ENCODE measurements at places on chromosomes 1 and 21. TPM values are rescaled to one million over a fixed set of nuclear protein-coding genes. Genes with fewer than 3 reads are reported as not detected.

SPRR2B gene
- not detected for total RNA-seq

KIRREL1 gene
- total RNA-seq = 7.3 TPM

ELK4 gene
- total RNA-seq = 36.3 TPM

BRINP3 gene
- 5.4 TPM for total RNA-seq

OR2T11 gene
- total RNA-seq = not detected

GNAT2 gene
- not detected for total RNA-seq

PDPN gene
- total RNA-seq = 16.7 TPM

CR1L gene
- total RNA-seq = not detected

- DNase-seq = no peak
Measured at GRCh38 chr1:110230381-110231199, 20.5 kb downstream of the KCNC4 start.

- no peak for DNase-seq
Measured at GRCh38 chr21:42188663-42189062, 30.3 kb upstream of the ABCG1 start.

GRCh38 chr1:165512816-165513215, 31.0 kb upstream of the LRRC52 start:
- no peak for DNase-seq

DNA sequence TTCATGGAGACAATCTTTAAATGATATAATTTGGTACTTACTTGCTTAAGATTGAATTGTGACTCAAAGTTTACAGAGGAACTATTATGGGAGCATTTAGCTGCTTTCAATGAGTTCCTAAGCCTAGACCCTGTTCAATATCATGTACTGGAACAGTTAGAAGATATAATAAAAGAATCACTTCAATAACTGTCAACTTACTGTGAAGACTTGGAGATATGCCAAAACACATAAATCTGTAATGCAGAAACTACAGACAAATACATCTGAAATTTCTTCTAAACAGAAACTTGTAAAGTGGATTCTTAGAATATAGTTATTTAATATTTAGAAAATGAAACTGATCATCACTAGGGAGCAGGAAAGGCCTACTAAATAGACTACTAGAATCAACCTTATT, 259.3 kb downstream of the HLX start:
- no peak for DNase-seq

DNA sequence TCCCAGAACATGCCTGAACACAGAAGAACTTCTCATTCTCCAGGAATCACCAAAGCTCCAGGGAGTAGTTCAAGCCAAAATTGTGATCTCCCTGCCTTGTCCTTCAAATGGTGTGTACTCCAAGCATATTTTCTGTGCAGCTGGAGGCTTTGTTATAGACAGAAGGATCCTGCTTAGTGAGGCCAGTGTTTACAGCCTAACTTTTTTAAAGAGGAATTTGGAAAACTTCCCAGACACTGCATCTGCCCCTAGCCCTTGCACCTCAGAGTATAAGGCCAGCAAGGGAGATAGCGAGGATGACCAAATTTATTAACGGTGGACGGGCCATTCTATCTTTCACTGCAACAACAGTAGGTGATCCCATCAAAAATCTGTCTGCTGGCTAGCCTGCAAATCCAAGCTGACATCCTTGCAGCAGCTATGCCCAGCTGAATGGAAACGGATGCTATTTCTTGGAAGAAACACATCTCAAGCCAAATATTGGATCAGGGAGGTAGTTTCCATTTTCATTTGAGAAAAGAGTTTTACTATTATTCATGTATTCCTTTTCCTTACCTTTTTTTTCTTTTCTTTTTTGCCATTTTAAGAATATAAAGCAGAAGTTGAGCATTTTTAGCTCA, 249.8 kb downstream of the USH2A start:
- DNase-seq = no peak

DNA sequence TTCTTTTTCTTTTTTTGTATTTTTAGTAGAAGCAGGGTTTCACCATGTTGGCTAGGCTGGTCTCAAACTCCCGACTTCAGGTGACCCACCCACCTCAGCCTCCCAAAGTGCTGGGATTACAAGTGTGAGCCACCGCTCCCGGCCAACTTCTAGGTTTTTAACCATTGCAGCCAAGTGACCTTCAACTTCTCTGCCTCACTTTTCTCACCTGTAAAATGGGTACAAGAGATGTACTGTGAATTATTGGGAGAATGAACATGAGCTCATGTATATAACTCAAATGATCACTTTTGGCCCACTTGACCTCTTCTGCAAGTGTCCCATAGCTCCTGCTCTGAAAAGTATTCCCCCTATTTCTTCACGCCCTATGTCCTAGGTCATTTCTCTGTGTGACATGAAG, 11.8 kb upstream of the RPL11 start:
- no peak for DNase-seq

- DNase-seq = peak; percentile 19
Measured at GRCh38 chr1:56509713-56510641, 69.4 kb downstream of the PLPP3 start.

DNA sequence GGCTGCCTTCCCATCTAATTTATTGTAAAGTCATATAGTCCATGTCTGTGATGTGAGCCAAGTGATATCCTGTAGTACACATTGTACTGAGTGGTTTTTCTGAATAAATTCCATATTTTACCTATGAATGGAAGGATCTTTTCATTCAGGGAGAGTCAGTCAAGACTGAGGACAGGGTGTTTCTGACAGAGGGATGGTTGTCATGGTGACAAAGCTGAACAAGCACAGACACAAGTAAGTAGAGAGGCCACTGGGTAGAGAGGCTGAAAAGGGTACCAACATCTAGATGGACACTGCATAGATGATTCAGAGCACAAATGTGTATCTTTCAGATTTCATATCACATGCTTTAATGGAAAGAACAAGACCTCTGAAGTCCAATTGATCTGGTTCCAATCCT, 22.6 kb upstream of the IL20 start:
- no peak for DNase-seq

GRCh38 chr1:78267513-78268218, 221.9 kb downstream of the GIPC2 start:
- no peak for DNase-seq

DNA sequence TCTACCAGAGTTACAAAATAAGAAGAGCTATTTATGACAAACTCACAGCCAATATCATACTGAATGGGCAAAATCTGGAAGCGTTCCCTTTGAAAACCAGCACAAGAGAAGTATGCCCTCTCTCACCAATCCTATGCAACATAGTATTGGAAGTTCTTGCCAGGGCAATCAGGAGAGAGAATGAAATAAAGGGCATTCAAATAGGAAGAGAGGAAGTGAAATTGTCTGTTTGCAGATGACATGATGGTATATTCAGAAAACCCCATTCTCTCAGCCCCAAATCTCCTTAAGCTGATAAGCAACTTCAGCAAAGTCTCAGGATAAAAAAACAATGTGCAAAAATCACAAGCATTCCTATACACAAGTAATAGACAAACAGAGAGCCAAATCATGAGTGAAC, 1169.5 kb downstream of the AMY1C start:
- no peak for DNase-seq

DNA sequence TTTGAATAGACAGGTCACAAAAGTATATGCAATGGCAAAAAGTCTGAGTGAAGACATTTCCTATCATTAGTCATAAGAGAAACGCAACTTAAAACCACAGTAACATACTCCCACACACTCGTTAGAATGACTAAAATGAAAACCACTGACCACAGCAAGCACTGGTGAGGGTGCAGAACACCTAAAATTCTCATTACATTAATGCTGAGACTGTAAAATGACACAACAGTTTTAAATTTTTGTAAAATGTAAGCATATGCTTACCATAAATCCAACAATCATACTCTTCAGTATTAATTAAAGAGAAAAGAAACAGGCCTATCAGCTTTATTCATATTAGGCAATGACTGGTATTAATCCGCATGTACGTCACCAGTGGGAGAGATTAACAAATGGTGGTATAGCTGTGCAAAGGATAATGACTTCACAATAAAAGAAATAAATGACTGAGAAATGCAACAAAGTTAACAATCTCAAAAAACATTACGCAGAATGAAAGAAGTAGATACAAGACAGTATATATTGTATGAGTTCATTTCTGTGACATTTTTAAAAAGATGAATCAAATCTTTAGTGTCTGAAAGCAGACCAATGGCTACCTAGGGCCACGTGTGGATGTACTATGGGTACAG, 253.5 kb downstream of the AKT3 start:
- DNase-seq = no peak

DNA sequence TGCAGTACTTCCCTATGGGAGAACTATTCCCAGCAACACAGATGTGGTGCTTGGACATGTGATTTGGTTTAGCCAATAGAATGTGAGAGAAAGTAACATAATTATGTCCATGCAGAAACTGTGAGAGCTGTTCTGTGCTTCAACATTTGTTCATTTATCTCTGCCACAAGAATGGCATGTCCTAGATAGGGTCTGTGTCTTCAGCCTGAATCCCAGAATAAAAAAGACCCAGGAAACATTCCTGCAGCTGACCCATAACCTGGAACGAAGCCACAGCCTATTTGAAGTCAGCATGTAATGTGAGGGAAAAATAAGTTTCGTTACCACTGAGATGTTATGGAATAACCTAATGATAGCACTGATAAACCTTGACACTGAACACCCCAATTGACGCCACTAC, 552.0 kb upstream of the USP24 start:
- no peak for DNase-seq

- DNase-seq = no peak
Measured at GRCh38 chr1:194164755-194165154, 978.3 kb upstream of the B3GALT2 start.

GRCh38 chr1:201276891-201277290, 6.4 kb upstream of the PKP1 start:
- no peak for DNase-seq

DNA sequence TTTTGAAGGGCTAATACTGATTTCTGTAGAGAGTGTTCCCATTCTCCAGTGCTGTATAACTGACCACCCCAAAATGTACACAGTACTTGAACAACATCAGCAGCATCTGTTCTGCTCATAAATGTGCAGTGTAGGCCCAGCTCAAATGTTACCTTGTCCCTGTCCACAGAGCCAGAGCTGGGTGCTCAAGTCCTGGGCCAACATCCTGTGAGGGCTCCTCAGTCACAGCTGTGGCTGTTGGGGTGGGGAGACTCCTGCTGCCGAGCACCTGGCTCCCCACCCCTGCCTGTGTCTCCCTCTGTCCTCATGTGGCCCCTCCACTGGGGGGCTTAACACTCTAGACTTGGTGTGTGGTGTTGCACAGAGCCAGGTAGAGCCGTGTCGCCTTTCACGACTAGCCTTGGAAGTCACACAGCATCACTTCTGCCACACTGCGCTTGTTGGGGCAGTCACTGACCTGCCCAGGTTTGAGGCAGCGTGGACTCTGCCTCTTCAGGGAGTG, 30.5 kb downstream of the DIP2A start:
- no peak for DNase-seq

GRCh38 chr1:222620566-222620965, 2.7 kb downstream of the MIA3 start:
- DNase-seq = no peak

Data from left ventricle myocardium inferior (tissue), 1 donor.